Left lung (tissue), 14 donors: ENCODE measurements at places on chromosomes 11 and 22. TPM values are rescaled to one million over a fixed set of nuclear protein-coding genes. Genes with fewer than 3 reads are reported as not detected.
A peak's percentile ranks its signal among the peaks of the same experiment; 100 is the strongest.

TRIM48 gene
- not detected for total RNA-seq

GNAZ gene
- total RNA-seq = 1.7 TPM

DNA sequence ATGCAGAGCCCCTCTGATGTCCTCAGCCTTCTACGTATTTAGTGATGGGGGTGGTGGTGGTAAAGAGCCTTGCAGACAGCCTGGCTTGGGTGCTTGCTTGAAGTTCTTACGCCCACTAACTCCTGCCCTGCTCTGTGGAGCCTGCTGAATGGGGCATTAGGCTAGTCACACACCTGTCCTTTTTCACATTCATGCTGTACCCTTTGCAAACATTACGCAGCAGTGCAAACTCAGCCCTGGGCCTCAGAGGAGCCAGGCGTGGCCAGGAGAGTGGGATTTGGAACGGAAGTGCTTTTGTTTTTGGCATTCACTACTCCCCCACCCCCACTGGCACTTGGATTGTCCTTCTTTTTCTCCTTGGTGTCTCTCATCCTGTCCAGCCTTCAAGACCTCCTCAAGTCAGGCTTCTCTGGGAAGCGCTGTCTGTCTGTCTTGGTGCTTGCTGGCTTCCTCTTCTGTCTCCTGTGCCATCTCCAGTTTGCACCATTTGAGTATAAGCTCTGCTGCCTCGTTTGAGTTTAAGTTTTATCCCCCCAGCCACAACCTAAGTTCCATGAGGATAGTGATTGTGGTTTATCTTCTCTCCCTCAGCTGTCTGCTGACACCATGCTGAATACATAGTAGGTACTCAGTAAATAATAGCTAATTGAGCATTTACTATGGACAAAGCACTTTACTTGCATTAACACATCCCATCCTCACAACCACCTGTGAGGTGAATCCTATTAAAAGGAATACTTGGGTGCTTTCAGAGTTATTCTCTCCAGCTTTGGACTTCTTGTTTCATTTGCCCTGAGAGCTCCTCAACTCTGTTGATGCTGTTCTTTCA, 26.7 kb downstream of the ZBTB16 start:
- no peak for DNase-seq
- peaks cover 13% of the 10 kb centered on the region for H3K36me3 ChIP-seq
- no peak overlapping the region for H3K4me3 ChIP-seq
- peak overlapping the region; percentile 13 for H3K27ac ChIP-seq
- peaks cover 45% of the 10 kb centered on the region for H3K4me1 ChIP-seq

- H3K27ac ChIP-seq = peak overlapping the region; percentile 65
- H3K36me3 ChIP-seq = no peaks in the 10 kb centered on the region
- no peak for DNase-seq
- peak overlapping the region; percentile 89 for H3K4me3 ChIP-seq
Measured at GRCh38 chr11:74948546-74948897, 369 bp downstream of the XRRA1 start.
